ENCODE measurements at places on chromosomes 6 and 20.

- DNase-seq: no peak
Observed at GRCh38 chr20:8443464-8444072, 311.5 kb downstream of the PLCB1 start.

- no peak for DNase-seq
Observed at GRCh38 chr6:134421501-134421900, 103.6 kb upstream of the SGK1 start.

DNA sequence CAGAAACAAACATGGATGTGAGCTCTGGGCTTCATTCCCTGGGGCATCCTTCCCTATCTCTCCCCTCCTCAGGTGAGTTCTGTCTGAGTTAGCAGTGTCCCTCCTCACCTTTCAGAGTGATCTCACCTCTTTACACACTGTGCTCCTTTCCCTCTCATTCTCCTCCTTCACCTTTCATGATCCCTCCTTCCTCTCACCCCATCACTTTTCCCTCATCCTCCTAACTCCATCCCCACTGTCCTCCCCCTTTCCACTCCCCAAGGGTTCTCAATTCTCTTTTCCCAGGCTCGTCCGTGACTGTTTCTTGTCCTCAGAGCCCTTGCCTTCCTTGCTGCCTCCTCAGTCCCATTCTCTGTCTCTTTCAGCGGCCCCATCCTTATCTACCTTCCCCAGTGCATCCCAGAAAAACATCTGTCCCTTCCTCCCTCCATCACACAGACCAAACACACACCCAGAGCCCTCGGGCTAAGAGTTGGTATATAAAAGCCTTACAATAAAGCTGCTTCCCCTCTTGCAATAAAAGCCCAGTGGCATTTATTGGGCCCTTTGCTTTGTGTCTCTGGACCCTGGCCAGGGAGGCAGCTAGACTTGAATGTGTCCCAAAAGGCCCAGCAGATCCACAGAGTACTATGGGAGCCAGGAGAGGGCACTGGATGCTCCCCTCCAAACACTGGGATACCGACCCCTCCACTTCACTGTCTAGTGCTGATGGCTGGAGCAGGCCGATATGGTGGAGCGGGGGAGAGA lies 1.9 kb downstream of the RNF39 start:
- DNase-seq: no peak

GRCh38 chr6:115773741-115774140 lies 286.9 kb downstream of the FRK start:
- DNase-seq: no peak

GRCh38 chr6:150224820-150225219 lies 82.0 kb downstream of the PPP1R14C start:
- DNase-seq: no peak

DNA sequence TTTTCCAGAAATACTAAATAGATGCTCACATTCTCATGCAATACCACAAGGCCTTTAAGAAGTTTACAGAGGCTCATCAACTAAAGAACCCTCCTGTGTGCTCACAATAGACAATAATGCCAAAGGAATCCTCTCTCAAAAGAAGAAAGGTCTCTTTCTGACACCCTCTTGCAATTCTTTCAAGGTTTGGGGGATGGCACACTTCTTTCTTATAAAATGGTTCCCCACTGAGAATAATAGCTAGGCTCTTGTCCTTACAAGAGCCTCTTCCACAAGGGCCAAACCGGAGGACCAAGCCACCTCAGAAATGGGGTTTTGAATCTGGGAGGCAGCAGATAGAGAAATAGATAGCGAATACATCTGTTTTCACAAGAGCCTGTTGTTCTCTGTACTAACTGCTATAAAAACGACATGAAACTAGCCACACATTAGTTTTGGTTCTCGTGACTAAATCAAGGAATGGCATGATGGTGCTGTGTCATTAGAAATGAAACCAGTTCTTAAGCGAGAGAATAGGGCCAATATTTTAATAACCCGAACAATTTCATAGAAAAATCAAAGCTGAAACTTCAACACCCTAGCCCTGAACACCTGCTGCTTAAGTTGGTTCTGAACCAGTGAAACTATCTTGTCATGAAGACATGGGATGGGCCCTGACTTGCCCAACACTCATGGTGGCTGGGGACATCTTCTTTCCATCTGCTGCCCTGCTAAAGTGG lies 81.1 kb downstream of the PRDM1 start:
- no peak for DNase-seq

GRCh38 chr20:62376112-62377063 lies 9.3 kb upstream of the LAMA5 start:
- no peak for DNase-seq

GRCh38 chr6:3001146-3001772 lies 1.6 kb downstream of the NQO2 start:
- no peak for DNase-seq

- DNase-seq: no peak
Observed at GRCh38 chr20:11377761-11378160, 539.9 kb upstream of the BTBD3 start.

DNA sequence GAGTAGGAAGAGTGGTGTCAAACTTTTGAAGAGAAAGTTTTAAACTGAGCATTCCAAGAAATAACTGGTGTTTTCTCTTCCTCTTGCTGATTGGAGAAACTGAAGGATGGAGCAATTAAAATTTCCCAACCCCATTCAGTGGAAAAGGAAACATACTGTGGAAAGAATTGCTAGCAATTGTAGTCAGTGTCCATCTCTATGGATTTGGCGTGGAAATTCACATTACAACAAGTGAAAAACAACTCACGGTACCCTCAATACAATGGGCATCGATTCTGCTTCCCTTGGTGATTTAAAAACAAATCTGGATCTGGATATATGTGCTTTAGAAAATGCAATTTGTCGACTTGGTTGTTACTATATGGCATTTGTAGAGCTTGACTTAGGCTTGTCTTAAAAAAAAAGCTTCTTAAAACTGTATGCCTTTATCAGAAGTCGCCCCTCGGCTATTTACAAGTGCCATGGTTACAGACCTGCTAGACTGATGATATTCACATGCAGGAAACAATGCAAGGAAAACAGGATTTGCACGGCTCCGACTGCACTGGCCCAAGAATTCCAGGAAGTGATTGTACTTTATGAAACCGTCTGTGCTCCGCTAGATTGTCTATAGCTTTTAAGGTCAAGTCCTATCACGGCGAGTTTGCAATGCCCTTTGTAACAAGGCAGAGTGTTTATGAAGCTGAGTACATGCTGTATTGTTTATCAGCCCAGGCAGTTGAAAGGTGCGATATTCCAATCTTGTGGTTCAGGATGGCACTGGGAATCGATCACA lies 131.7 kb upstream of the PHACTR1 start:
- DNase-seq: no peak

DNA sequence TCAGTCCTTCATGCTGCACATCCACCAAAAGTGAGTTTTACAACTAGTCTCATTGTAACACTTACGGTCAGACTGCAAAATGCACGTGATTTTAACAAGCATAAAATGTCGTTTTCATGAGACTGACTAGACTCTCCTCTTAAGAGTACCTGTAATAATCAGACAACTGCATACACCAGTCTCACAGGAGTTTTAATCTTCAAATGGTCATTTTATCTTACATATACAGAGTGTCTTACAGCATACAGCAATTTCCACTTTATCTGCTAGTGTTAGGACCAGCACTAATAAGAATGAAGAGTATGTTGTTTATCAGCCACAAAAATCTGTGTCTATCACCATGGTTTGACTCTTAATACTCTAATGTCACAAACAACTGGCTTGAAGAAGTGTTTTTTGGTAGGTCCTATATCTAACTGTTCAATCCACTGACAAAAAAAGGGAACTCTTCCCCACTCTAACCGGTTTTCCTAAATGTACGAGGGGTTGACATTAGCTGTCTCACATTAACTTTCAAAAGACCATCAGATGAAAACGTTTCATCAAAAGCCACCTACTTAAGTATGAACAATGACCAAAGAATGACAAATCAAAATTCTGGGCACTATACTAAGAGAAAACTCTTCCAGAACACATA lies 1.5 kb upstream of the ASF1A start:
- DNase-seq: no peak

DNA sequence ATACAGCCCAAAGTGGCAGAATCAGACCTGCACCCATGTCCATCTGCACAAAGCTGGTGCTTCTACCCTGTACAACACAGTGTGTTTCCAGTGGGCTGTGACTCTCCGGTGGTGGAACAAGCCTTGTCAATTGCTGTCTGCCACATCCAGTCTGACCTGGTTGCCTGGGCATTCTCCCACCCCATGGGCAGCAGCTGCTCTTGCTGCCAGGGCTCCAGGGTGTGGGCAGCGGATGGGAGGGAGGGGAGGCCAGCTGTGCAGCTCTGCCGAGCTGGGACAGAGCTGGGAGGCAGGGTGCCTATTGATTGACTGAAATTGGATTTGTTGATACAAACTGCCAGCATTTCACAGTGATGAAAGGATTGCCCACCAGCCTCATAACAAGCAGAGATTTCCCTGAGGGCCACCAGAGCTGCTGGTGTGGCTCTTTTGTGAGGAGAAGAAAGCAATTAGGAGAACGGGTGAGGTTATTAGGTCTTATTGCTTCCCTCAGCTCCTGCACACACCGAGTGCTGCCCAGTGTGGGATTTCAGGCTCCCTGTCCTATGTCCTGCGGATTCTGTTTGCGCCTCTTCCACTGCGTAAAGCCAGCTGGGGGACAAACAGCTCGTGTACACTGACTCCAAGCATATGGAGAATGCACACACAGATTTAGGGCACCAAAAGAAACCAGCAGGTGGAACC lies 150.8 kb downstream of the NRN1 start:
- DNase-seq: no peak
